ENCODE measurements at places on chromosomes 2 and 18. TPM values are rescaled to one million over a fixed set of nuclear protein-coding genes. Genes with fewer than 3 reads are reported as not detected.

PROM2 gene
- 4.0 TPM for total RNA-seq

UGT1A4 gene
- not detected for total RNA-seq

DNA sequence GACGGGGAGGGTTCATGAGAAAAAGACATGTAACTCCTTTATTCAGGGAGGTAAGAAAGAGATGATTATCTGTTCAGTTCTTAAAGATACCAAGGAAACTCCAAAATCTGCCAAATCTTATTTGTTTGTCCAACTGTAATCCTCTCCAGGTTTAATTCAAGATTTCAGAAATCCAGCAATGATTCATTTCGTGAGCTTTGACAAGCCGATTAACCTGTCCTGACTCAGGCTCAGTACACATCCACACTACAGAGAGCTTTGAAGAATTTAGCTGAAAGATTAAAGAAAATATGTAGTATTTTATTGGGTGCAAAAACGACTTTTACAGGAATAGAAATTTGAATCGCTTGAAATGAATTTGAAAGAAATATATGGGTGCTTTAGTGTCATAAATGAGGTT, 1.1 kb downstream of the SPAG16 start:
- H3K4me1 ChIP-seq = peaks cover 3% of the 10 kb centered on the region
- no peak for DNase-seq
- peak overlapping the region; percentile 84 for H3K4me3 ChIP-seq
- no peak overlapping the region for H3K27ac ChIP-seq

- H3K4me3 ChIP-seq = no peak overlapping the region
- H3K36me3 ChIP-seq = peaks cover 4% of the 10 kb centered on the region
- H3K4me1 ChIP-seq = peaks cover 8% of the 10 kb centered on the region
- DNase-seq = no peak
Observed at GRCh38 chr2:222897898-222898297, 37.1 kb downstream of the ACSL3 start.

DNA sequence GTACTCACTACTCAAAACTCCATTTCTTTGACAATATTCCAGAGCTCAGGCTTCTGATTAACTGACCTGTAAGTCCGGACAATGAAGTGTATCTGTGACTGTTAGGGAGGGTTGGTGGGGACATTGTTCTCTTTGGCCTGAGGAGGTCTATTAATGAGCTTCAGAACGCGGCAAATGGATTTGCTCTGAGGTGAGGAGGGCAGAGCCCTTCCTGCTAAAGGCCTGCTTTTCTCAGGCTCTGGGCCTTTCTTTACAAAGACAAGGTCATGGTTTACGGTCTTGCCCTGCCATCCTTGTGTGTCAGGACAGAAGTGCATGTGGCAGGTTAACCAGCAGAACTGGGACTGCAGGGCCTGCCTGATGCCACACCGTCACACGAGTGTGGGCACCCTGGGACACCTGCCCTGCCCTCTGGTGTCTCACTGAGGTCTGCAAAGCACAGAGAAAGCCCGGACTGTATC, 7.2 kb downstream of the ALKAL2 start:
- no peaks in the 10 kb centered on the region for H3K27me3 ChIP-seq
- H3K4me3 ChIP-seq = no peak overlapping the region
- peaks cover 15% of the 10 kb centered on the region for H3K4me1 ChIP-seq
- DNase-seq = no peak

DNA sequence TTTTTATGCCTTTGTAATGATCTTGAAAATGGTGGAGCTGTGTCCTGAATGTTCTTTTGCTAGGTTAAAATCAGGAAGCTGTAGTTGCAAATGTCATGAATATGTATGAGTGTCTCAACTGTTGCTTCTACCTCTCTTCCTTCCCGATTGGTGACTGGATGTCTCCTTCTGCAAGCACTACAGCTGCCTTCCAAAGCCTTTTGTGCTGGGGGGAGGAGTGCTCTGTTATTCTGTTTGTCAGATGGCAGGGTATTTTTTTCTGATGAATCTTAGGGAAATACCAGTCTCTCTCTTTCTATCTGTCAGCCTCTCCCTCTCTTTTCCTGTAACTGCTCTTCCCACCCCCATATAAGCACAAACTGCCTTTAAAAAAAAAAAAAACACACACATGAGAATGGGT, 1396.3 kb upstream of the CELF4 start:
- H3K27ac ChIP-seq = no peak overlapping the region
- H3K27me3 ChIP-seq = no peaks in the 10 kb centered on the region
- no peaks in the 10 kb centered on the region for H3K36me3 ChIP-seq
- H3K4me3 ChIP-seq = no peak overlapping the region
- H3K4me1 ChIP-seq = peaks cover 6% of the 10 kb centered on the region

DNA sequence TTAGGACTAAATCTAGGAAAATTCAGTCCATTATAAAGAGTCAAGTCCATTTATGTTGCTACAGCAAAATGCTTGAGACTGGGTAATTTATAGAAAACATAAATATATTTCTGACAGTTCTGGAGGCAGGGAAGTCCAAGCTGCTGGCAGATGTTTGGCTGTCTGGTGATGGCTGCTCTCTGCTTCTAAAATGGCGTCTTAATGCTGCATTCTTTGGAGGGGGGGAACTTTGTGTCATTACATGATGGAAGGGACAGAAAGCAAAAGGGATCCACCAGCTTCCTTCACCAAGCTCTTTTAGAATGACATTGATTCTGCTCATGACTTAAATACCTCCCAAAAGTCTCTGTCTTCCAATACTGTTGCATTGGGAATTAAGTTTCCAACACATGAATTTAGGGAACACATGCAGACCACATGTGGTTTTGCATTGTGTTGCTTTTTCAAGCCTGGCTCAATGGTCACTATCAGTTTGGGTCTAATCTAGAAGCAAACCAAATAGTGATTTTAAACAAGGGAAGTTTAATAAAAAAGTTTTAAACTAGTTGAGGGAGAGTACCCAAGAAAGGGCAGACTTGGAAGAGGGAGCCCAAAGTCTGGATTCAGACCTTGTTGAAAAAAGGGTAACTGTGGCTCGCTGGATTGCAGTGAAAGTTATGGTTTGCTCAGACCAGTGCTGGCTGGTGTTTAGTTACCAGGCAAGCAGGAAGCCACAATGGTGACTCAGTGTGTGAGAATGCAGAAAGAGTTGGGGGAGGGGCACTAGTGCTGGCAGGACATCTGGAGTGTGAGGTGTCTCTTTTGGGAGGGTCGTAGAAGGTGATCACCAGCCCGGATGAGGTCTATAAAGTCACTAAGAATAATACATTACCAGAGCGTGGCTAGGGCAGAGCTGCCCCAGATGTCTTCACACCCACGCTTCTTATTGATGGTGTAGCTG, 30.8 kb downstream of the C18orf54 start:
- H3K4me3 ChIP-seq = no peak overlapping the region
- peaks cover 1% of the 10 kb centered on the region for H3K4me1 ChIP-seq
- H3K36me3 ChIP-seq = peaks cover 7% of the 10 kb centered on the region
- peak; percentile 92 for DNase-seq
- peak overlapping the region; percentile 86 for H3K27ac ChIP-seq
- H3K27me3 ChIP-seq = no peaks in the 10 kb centered on the region

DNA sequence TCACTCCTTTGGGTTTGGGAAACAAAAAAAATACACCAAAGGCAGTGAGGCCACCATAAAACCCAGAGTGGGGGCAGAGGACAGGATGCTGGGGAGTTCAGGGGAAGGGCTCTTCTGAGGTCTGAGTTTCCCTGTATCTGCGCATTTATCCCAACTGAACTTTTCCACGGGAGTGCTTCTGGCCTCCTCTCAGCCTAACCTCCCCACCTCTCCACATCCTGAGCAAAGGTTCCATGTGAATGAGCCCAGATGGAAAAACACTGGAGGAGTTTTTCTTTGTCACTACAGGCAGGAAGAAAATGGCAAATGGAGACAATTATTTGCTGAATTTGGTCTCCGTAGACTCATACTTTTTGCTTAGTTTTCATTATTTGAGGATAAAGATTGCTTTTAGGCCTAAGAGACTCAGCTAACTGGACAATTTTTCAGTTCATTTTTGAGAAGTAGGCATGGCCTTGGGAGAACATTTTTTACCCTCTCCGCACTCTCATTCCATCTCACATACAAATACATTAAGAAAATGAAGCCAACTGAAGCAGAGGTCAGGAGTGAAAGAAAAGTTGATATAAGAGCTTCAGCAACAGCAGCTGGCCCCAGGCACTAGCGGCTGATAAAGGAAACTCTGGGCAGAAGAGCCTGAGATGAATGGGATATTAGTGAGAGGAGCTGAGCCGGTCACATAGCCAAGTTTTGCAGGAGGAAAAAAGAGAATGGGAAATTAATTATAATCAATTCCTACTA, 82.6 kb upstream of the CYP1B1 start:
- no peaks in the 10 kb centered on the region for H3K36me3 ChIP-seq
- no peak for DNase-seq
- no peaks in the 10 kb centered on the region for H3K27me3 ChIP-seq

GRCh38 chr18:39870591-39870990, 2084.4 kb upstream of the PIK3C3 start:
- H3K27me3 ChIP-seq = no peaks in the 10 kb centered on the region
- H3K4me3 ChIP-seq = no peak overlapping the region
- no peaks in the 10 kb centered on the region for H3K36me3 ChIP-seq
- no peak for DNase-seq
- no peaks in the 10 kb centered on the region for H3K4me1 ChIP-seq

- H3K4me3 ChIP-seq = no peak overlapping the region
- no peaks in the 10 kb centered on the region for H3K36me3 ChIP-seq
- no peaks in the 10 kb centered on the region for H3K27me3 ChIP-seq
- H3K4me1 ChIP-seq = no peaks in the 10 kb centered on the region
- no peak for DNase-seq
- no peak overlapping the region for H3K27ac ChIP-seq
Observed at GRCh38 chr2:114400890-114401289, 41.6 kb upstream of the DPP10 start.

Data from H9 (cell line).